ENCODE measurements at places on chromosomes 7 and 10. TPM values are rescaled to one million over a fixed set of nuclear protein-coding genes. Genes with fewer than 3 reads are reported as not detected.

GRCh38 chr10:47166405-47166777 is 133.6 kb upstream of the GDF10 start:
- peak overlapping the region; percentile 81 for H3K27ac ChIP-seq
- H3K4me1 ChIP-seq: peaks cover 32% of the 10 kb centered on the region
- H3K4me3 ChIP-seq: no peak overlapping the region
- no peaks in the 10 kb centered on the region for H3K36me3 ChIP-seq

- DNase-seq: no peak
- no peak overlapping the region for H3K27ac ChIP-seq
- no peaks in the 10 kb centered on the region for H3K36me3 ChIP-seq
Observed at GRCh38 chr10:59688921-59689351, 20.7 kb downstream of the SLC16A9 start.

DNA sequence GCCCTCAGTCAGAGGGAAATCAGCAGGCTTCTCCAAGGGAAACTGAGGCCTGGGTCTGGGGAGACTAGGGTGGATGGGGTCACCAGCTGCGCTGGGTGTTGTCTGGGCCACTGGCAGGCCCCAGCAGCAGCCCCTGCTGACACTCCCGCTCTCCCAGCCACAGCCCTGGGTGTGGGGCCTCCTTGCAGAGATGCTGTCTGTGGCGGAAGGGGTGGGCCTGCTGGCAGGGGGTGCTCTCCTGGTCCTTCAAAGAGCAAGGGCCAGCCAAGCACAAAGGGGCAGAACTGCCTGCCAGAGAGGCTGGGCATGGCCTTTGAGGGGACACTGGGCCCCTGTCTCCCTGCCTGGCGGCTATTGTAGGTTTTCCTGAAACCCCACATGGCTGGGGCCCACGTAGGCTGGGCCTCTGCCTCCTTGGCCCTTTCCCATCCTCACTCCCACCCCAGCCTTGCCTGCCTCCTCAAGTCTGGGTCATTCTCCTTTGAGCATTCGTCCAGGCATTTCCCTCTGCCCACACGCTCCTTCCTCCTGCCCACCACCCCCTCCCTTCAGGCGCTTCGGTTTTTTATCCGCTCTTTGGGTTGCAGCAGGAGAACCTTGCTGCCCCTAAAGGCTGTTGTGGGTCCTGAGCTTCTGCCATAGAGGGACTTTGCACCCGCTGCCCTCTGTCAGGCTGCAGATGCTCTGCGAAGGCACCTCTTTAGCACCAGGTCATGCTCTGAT is 9.1 kb downstream of the COL13A1 start:
- no peak overlapping the region for H3K27ac ChIP-seq
- no peaks in the 10 kb centered on the region for H3K4me1 ChIP-seq
- no peaks in the 10 kb centered on the region for H3K36me3 ChIP-seq
- no peak for DNase-seq
- H3K4me3 ChIP-seq: no peak overlapping the region
- no peaks in the 10 kb centered on the region for H3K27me3 ChIP-seq

DNA sequence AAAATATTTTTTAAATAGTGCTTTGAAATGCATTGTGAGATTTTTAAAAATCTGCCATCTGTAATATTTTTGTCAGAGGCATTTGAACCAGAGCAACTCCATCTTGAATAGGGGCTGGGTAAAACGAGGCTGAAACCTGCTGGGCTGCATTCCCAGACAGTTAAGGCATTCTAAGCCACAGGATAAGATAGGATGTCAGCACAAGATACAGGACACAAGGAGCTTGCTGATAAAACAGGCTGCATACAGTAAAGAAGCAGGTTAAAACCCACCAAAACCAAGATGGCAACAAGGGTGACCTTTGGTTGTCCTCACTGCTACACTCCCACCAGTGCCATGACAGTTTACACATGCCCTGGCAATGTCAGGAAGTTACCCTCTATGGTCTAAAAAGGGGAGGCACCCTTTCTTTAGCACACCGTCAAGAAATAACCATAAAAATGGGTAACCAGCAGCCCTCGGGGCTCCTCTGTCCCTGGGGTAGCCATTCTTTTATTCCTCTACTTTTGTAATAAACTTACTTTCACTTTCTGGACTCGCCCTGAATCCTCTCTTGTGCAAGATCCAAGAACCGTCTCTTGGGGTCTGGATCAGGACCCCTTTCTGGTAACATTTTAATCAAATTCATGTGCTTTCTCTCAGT is 273.7 kb downstream of the SEMA3D start:
- no peak overlapping the region for H3K4me3 ChIP-seq
- H3K27ac ChIP-seq: no peak overlapping the region
- no peaks in the 10 kb centered on the region for H3K36me3 ChIP-seq
- no peak for DNase-seq

DNA sequence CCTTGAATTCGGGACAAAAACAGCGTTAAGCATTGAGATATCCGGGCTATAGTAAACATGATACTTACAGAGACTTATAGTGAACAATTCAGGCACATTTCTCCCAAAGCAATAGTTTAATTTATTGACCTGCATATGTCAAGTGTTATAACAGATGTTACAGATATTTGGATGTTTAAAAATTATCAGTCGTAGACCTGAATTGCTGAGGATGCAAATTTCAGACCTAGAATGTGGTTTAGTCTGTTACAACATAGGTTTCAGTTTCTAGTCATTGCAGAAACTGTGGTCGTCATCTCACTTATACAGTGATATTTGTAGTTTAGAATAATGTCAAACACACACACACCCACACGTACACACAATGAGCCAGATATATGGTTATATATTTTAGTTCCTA is 85.2 kb downstream of the VTI1A start:
- H3K4me1 ChIP-seq: peaks cover 14% of the 10 kb centered on the region
- DNase-seq: no peak
- no peaks in the 10 kb centered on the region for H3K27me3 ChIP-seq
- peak overlapping the region; percentile 37 for H3K4me3 ChIP-seq
- no peaks in the 10 kb centered on the region for H3K36me3 ChIP-seq

Gene DRGX
- total RNA-seq: not detected
